ENCODE measurements at places on chromosomes 13 and 19.

- DNase-seq: no peak
Measured at GRCh38 chr13:51550151-51550550, 34.1 kb upstream of the WDFY2 start.

GRCh38 chr13:85808811-85809210, 9.6 kb upstream of the SLITRK6 start:
- no peak for DNase-seq

GRCh38 chr13:77026255-77026860, 601 bp downstream of the FBXL3 start:
- DNase-seq: peak; percentile 53

GRCh38 chr13:111551204-111551820, 230.9 kb downstream of the TEX29 start:
- no peak for DNase-seq

- DNase-seq: no peak
Measured at GRCh38 chr13:45786293-45786920, 65.1 kb downstream of the SIAH3 start.

GRCh38 chr19:44072543-44073401, 813 bp downstream of the ZNF284 start:
- DNase-seq: no peak

DNA sequence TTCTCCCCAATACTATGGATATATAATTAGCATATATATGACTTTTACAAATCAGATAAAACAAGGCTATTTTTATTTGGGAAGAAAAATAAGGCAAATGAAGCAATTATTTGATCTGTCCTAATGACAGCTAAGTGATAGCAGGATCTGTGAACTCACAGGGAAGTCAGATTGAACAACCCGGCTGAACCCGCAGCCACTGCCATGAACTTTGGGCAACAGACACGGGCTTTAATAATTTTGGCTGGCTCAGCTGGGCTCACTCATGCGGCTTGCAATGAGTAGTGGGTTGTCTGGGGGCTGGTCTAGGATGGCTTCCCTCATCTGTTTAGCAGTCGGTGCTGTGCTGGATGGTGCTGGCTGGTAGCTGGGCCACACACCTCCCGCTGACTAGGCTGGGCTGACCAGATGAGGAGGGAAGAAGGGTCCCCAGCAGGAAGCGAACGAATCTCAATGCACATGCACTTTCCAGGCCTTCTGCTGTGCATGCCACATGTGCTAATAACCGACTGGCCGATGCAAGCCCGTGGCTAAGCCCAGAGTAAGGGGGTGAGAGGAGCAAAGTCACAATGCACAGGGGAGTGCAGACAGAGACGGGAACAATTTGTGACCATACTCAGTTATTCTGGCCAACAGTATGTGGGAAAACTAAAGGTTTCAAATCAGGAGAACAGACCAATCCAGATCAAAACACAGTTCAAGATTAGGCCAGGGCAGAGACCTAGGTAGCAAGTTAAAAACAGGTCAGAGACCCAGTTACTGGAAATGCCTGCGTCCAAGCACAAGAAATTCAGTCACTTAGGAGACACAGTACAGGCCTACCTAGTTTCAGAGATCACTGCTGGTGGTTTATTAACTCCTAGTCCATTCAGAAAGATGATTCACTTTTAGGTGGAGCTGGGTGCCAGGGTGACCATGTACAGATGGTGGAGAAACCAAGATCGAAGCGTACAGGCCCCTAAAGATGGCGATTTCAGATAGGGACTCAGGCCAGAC, 22.3 kb downstream of the CRYL1 start:
- no peak for DNase-seq

GRCh38 chr19:50501186-50501567, 9.8 kb downstream of the JOSD2 start:
- no peak for DNase-seq

GRCh38 chr13:48160606-48161278, 65.8 kb upstream of the MED4 start:
- no peak for DNase-seq

- DNase-seq: no peak
Measured at GRCh38 chr19:10332158-10332964, 968 bp downstream of the RAVER1 start.

DNA sequence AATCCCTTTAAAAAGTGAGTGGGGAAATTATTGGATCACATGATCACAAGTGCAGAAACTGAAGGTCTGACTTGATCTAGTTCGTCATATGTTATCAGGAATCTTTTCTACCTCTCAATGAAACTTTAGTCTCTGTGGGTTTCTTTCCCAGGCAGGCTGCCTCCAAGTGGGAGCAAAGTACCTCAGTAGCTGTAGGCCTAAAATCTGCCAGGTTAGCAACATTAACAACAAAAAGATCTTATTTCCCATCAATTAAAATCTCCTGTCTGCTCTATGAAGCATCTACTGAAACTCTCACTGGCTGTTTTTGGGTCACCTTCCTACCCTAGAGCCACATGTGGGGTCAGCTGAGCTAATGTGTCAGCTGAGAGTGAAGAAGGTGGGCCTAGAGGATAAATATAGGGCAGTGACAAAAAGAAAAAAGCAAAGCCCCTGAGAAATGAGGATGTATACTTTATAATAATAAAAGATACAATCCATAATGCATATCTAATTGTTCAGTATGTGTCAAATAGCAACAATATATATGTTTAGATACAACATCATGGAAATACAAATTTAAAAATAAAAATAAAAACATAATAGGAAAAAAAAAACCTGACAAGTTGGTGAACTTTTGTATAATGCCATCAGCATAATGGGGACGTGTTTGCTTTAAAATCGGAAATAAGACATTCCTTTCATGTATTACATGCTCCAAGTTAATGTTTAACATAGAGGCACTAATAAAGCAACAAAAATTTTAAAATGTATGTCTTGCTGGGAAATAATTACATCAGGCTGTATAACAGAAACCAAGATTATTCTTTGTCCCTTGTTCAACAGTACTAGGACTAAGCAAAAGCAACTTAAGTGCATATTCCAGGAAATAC, 141.1 kb downstream of the GPC5 start:
- DNase-seq: no peak

DNA sequence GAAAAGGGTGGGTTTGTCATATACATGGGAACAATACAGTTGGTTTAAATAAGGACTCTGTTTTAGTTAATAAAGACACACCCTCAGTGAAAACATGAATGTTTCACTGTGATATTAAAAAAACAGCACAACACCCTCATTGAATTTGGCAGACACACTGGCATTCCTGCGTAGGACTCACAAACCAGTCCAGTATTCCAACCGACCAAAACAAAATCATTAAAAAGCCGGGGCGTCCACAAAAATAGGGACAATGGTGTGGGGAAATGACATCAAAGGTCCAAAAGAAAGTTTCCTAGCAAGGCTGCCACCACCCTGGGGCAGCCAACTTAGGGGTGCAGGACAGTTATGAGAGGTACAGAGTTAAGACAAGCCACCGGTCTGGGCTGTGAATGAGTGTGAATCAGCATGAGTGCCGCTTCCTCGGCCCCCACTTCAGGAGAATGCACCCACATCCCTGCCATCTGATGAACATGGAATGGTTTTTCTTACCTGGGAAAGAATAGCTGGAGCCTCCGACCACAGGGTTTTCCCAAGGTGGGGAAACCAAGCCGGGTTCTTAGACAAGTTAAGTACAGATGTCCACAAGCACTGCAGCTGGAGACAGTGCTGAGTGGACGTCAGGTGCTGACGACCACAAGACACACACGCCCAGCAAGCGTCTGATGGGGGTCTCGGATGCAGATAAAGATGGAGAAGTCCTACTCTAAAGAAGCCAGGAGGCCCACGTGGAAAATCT, 73.3 kb downstream of the KLF2 start:
- DNase-seq: no peak

DNA sequence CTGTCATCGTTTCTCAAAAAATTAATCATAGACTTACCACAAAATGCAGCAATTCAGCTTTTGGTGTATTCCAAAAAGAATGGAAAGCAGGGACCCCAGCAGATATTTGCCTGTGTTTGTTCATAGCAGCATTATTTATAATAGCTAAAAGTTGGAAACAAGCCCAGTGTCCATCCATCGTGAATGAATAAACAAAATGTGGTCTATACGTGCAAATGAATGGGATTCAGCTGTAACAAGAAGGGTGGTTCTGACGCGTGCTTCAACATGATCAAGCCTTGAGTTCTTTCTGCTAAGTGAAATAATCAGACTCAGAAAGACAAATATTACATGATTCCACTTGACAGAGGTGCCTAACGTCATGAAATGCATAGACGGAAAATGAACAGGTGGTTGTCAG, 36.4 kb downstream of the PSG11 start:
- DNase-seq: no peak

- DNase-seq: no peak
Measured at GRCh38 chr19:4654437-4655361, 15.4 kb downstream of the TNFAIP8L1 start.

GRCh38 chr13:26855071-26855470, 94.5 kb upstream of the GPR12 start:
- DNase-seq: peak; percentile 6

DNA sequence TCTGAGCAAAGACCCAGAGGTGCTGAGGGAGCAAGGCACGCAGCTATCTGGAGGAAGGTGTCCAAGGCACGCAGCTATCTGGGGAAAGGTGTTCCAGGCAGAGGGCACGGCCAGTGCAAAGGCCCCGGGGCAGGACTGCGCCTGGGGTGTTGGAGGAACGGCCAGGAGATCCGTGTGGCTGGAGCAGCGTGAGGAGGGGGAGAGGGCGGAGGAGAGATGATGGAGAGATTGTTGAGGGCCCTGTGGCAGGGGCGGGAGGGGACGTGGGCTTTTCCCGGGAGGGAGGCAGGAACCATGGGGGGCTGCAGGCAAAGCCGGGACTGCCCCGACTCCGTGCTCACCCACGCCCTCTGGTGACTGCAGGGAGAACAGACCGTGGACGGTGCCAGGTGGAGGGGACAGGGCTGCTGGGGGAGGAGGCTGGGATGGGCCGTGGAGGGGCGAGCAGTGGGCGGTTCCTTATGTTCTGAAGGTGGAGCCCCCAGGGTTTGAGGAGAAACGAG, 13.3 kb upstream of the MISP start:
- peak; percentile 13 for DNase-seq

GRCh38 chr13:97742084-97742483, 211.4 kb upstream of the IPO5 start:
- DNase-seq: no peak

GRCh38 chr13:32408296-32409000, 19.5 kb downstream of the N4BP2L1 start:
- no peak for DNase-seq

- DNase-seq: peak; percentile 34
Measured at GRCh38 chr19:57560049-57560491, 407 bp upstream of the ZNF550 start.

DNA sequence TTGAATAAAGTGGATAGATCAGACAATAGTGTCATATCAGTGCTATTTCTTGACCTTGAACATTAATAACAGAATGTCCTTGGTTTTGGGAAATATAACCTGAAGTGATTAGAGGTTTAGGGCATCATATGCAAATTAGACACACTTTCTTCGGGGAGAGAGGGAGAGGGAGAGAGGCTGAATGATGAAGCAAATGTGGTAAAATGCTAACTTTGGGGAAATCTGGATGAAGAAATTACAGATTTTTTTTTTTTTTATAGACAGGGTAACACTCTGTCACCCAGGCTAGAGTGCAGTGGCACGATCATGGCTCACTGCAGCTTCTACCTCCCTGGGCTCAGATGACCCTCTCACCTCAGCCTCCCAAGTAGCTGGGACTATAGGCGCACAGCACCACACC, 3.9 kb upstream of the NCR1 start:
- no peak for DNase-seq

GRCh38 chr19:43575955-43576878, 616 bp downstream of the PINLYP start:
- no peak for DNase-seq

DNA sequence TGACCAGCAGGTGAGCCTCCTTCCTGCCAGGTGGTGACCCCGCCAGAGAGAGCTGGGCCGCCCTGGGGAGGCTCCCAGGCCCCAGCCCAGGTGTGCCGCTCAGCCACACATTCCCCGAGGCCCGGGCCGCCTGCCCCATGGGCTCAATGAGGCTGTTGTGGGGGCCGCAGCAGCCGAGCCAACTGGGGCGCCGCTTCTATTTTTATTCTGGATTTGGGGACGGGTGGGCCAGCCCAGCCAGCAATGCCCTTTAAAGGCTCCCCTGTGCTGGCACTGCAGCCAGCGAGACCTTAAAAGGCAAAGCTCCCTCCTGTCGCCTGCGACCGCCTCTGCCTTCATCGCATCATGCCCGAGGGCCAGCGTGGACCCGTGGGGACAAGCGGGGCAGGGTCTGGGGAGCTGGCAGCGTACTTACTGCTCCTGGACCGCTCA, 17.7 kb upstream of the CRTC1 start:
- DNase-seq: no peak

DNA sequence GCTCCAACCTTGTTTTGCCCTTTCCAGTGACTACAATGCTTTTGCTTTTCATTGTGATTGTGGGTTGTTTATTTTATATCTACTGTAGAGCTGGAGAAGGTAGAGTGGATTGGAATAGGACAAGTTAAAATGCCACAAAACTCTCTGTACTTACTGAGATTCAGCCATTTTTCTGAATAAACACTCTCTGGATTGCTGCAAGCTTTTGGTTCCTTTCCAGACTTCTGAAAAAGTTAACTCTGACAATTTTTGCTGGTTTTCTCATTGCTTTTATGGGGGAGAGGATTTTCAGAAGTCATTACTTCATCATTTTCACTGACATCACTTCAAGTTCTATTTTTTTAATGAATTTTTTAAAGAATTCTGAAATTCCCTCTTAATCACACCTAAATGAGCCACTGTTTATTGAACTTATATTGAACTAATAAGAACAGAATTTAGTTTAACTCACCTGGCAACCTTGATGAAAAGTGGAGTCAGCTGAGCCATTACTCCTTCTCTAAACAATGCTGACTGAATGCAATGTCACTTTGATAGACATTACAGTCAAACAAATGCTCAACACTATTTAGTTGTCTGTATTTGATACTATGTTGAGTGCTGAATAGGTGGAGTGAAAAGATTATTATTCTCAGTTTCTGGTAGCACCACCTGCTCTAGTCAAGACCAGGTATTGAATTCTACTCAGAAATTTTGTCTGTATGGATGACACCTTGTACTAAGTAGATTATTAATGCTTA, 303.5 kb downstream of the DLEU7 start:
- DNase-seq: no peak

DNA sequence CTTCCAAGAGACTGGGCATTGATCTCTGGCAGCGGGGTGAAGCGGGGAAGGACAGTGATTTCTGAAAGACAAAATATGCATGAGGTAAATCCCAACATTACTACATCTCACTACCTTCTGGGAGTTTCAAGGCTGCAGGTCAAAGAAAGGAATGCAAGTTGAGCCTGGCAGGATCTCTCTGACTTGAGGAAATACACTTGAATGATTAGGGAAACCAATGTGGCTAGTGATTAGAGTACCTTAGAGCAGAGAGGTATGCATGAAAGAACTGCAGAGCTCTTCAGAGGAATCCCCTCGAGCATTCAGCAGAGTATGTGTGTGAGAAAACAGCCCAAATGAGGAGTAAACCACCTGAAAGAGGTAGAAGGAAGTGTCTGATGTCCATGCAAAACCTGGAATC, 2874.1 kb upstream of the PCDH20 start:
- no peak for DNase-seq

- DNase-seq: no peak
Measured at GRCh38 chr19:2517881-2518601, 42.1 kb downstream of the GADD45B start.

All from amygdala (tissue), 56 donors.